ENCODE measurements at places on chromosomes 3 and 15.

- no peak for DNase-seq
- peak overlapping the region; percentile 99 for H3K27ac ChIP-seq
- H3K36me3 ChIP-seq, result peaks cover 35% of the 10 kb centered on the region
- H3K27me3 ChIP-seq, result no peaks in the 10 kb centered on the region
- no peaks in the 10 kb centered on the region for H3K4me1 ChIP-seq
Observed at GRCh38 chr15:44710236-44711095, 657 bp downstream of the PATL2 start.

DNA sequence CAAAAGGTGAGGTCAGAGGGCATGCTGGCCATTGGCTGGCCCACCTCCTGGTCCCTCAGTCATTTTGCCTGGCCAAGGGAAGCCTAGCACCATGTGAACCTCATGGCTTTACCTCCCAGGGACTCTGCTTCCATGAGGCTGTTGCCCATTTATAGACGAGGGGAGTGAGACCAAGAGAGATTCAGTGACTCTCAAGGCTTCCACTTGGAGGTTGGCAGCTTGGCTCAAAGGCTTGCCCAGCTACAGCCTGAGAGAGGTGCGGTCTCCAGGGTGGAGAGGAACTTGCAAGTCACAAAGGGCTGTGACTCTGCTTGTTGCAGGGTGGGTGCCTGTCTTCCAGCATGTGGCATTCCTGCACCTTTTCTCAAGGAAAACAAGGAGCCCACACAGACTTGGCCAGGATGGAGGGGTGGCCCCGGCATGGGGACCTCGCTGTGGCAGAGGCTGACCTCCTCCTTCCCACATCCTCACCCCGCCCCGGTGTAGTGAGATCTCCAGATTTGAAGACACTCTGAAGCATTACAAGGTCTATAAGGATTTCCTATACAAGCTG, 24.5 kb downstream of the CFAP100 start:
- peaks cover 12% of the 10 kb centered on the region for H3K27me3 ChIP-seq
- no peaks in the 10 kb centered on the region for H3K4me1 ChIP-seq
- DNase-seq, result no peak
- H3K27ac ChIP-seq, result no peak overlapping the region
- H3K36me3 ChIP-seq, result no peaks in the 10 kb centered on the region

GRCh38 chr3:38599886-38600285, 49.6 kb downstream of the SCN5A start:
- no peaks in the 10 kb centered on the region for H3K4me1 ChIP-seq
- no peaks in the 10 kb centered on the region for H3K27me3 ChIP-seq
- H3K27ac ChIP-seq, result no peak overlapping the region
- DNase-seq, result no peak
- H3K36me3 ChIP-seq, result no peaks in the 10 kb centered on the region
- no peak overlapping the region for H3K4me3 ChIP-seq

DNA sequence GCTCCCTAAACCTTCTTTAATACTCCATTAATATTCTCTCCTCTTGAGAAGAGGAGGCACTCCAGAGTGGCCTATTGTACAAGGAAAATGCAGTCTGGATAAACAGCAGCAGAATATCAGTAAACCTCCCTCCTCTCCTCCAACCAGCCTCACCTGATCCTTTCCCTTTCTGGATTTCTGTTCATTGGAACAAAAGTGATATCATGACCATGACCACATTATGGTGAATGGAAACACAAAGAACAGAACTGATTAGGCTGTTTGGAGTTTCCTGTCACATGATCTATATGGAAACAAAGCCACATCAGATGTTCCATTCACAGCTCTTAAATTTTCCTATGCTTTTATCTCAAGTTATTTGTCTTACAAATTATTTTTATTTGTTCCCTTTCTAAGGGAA, 14.6 kb downstream of the C2CD4B start:
- no peak overlapping the region for H3K4me3 ChIP-seq
- no peaks in the 10 kb centered on the region for H3K36me3 ChIP-seq
- no peaks in the 10 kb centered on the region for H3K4me1 ChIP-seq

GRCh38 chr3:152865668-152866245, 30.8 kb downstream of the P2RY1 start:
- H3K27me3 ChIP-seq, result no peaks in the 10 kb centered on the region
- no peaks in the 10 kb centered on the region for H3K36me3 ChIP-seq
- no peaks in the 10 kb centered on the region for H3K4me1 ChIP-seq
- no peak overlapping the region for H3K4me3 ChIP-seq

Data from heart left ventricle (tissue), 16 donors.